ENCODE measurements at places on chromosomes 11 and 22.

- DNase-seq, result peak; percentile 22
Measured at GRCh38 chr11:61555051-61555969, 25.6 kb downstream of the SYT7 start.

- DNase-seq, result peak; percentile 85
Measured at GRCh38 chr11:65416341-65416824, 6.2 kb upstream of the NEAT1 start.

GRCh38 chr22:46089426-46090035, 60.8 kb upstream of the PPARA start:
- DNase-seq, result peak; percentile 17

DNA sequence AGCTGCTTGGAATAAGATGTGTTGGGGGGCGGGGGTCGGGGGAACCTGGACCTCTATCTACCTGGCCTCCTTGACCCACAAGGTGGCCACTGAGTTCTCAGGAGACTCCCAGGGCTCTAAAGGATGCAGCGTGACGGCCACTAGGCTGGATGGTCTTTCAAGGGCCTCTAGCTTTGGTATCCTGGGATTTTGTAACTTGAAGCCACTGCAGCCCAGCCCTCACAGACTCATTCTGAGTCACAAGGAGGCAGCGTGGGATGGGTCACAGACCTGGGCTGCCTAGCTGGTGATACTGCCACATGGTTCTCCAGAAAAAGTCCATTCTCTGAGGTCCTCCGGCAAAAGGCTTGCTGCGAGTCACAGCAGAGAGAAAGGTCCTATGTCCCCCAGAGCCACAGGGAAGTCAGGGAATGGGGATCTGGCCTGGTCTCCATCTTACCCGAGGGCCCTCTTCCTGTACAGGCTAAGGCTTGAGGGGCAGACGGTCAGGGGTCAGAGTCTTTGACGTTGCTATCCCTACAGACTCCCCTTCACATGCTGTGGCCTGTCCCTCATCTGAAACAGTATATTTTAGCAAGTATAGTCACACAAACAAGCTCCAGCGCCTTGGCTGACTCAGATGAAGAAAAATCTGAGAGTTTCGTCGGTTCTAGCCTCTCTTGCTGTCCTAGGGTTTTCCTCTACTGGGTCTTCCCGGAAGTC, 52.4 kb downstream of the KCNC1 start:
- peak; percentile 62 for DNase-seq

- peak; percentile 58 for DNase-seq
Measured at GRCh38 chr11:7004482-7004881, 15.7 kb downstream of the ZNF214 start.

DNA sequence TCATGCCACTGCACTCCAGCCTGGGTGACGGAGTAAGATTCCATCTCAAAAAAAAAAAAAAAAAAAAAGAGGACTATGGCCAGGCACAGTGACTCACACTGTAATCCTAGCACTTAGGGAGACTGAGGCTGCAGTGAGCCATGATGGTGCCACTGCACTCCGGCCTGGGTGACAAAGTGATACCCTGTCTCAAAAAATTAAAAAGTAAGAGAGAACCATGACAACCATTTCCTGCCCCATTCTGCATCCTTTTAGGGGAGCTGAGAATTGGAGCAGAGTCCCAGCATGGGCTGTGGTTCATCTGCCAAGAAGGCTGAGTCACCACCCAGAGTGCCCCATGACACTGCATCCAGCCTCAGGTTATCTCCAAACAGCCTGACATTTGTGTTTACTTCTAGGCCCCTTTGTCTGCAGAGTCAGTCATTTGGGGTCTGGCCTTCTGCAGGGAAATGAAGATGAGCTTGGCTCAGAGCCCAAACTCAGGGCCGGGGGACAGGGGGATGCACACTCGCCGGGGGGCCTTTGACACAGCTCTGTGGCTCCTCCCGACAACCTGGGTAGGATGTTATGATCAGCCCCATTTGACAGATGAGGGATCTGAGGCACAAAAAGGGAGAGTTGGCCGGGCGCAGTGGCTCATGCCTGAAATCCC, 4.7 kb downstream of the CSDC2 start:
- DNase-seq, result peak; percentile 79

DNA sequence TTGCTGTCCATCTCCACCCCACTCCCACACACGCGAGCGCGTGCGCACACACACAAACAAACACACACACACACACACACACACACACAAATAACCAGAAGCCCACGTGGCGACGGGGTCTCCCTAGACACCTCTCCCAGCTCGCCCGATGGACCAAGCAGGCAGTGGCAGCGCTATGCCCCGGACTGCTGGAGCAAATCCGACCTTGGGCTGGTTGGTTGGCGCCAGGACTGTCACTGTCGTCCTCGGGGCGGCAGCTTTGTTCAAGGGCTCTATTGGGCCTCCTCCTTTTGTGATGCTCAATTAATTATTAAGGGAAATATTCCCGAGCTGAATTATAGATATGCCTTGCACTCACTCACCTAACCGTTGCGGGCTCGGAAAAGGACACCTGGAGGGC, 1.7 kb upstream of the KCNA4 start:
- no peak for DNase-seq

- DNase-seq, result no peak
Measured at GRCh38 chr11:109735128-109735527, 313.1 kb downstream of the C11orf87 start.

DNA sequence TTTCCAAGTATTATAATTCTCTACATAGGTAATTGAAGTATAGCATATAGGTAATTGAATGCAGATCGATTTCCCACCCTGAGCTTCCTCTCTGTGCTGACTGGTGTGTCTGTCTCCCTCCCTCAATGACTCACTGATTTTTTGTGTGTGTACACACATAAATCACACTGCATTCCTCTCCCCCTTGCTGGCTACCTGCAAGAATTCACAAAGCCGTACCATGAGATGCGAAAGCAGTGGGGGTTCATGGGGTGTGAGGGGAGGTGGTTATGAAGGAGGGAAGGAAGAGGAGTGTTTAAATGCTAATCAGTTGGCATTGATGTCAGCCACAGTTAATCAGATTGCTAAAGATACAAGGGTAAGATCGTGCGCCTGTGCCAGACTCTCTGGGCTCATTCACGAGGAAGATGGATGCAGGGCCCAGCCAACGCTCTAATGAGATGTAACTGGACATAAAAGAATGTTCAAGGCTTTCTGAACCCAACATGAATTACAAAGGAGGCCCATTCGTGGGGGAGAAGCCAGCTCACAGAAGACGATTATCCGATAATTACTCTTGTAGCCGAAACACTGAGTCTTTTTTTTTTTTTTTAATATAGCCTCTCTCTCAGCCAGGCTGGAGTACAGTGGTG, 107.4 kb downstream of the SEZ6L start:
- peak; percentile 1 for DNase-seq

- DNase-seq, result peak; percentile 70
Measured at GRCh38 chr11:87290304-87290922, 252.7 kb downstream of the TMEM135 start.

DNA sequence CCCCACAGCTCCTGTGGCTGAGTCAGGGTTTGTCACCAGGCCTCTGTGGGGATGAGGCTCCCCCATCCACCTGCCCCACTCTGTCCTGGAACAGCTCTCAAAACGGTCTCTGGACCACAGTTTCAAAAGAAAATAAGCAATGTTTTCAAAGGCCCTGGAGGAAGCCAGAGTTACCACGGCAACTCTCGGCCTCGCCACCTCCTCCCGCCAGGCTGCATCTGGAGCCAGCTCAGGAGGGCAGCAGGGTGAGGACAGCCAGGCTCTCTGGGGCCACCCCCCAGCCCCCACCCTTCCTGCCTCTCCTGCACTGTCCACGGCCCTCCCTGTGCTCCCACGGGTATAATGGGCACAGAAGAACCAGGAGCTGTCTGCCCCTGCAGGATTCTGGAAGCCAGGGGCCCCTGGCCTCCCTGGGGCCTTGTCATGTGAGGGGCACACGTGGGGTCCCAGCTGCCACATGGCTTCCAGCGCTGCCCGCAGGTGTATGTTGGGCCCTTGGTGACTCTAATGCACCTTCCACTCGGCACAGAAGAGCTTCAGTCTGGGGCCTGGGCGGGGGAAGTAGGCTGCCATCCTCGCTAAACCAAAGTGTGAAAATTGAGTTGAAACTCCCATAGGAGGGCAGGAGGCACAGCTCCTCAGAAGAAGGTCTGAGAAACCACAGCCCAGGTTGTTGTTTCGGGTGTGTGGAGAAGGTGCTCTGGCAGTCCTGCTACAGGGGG, 10.3 kb downstream of the CD81 start:
- no peak for DNase-seq

- no peak for DNase-seq
Measured at GRCh38 chr22:19349778-19350475, 58.4 kb upstream of the CLTCL1 start.

DNA sequence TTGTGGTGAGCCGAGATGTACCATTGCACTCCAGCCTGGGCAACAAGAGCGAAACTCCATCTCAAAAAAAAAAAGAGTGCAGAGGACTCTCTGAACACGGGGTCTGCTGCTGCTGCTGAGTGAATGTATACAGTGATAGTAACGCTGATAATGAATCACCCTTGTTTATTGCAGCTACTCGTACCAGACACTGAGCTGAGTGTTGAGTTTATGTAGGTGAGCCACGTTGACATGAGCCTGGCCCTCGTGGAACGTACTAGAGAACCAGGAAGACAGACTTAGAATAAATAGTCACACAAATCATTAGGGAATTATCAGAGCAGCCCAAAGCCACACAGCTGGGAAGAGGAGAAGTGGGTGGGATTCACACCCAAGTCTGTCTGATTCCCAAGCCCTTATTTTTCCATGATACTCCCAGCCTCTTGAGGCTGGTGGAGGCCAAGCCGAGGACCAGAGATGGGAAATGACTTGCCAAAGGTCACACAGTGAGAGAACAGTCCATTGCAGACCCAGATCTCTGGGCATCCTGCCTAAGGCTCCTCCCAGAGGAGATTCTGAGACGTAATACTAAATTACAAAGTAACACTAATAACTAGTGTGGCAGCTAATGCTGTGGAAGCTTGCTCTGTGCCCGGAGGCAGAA, 34.8 kb downstream of the MB start:
- no peak for DNase-seq

DNA sequence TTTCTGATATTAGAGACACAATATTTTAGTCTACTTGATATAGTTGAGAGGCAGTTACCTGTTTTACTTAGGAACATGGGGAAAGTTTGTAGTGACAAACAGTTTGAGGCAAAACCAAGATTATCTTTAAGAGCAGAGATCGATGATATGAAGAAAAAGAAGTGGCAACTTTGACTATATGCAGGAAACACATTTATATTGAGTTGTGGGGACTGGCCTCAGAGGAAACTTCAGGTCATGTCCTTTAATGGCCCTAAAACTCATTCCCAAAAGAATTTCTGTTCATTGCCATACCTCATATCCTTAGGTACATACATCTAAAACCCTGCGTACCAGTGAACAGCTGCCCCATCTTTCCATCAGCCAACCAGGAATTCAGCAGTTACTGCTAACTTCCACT, 4.5 kb downstream of the HBG1 start:
- DNase-seq, result no peak

DNA sequence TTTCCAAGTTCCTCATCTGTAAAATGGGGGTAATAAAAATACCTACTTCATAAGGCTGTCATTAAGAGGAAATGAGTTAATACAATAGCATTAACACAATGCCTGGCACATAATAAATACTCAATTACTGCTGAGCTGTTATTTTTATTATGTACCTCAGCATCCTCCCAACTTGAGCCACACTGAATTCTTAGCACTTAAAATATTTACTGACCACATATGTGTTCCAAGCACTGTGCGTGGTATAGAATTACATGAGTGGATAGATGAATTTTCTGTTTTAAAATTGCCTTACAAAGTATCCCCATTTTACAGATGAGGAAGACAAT, 139.0 kb upstream of the TIMP3 start:
- no peak for DNase-seq

- no peak for DNase-seq
Measured at GRCh38 chr22:37054056-37054395, 2.5 kb downstream of the KCTD17 start.

DNA sequence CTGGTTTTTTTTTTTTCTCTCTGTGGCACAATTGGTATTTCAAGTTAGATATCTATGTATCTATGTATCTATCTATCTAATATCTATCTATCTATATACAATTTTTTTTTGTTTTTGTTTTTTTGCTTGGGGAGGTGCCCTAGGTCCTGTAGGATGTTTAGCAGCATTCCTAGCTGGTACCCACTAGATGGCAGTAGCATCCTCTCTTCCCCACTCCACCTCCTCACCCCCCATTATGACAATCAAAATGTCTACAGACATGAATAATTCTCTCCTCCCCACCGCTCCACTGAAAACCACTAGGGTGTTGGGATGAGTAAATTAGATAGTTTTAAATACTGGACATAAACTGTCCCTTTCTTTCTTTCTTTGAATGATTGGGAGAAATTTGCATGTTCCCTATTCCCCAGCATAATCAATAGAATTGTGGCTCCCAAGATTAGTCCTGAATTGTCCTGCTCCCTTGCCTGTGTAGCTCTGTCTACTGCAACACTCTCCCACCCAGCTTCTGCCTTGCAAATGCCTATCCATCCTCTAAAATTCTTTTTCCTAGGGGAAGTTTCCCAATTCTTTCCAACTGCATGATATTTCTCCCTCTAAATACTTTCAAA, 1152.4 kb downstream of the LRRC4C start:
- DNase-seq, result peak; percentile 82

- DNase-seq, result no peak
Measured at GRCh38 chr11:112627588-112628045, 333.6 kb upstream of the NCAM1 start.

- no peak for DNase-seq
Measured at GRCh38 chr22:42217752-42218280, 52.6 kb downstream of the TCF20 start.

- peak; percentile 90 for DNase-seq
Measured at GRCh38 chr22:36332623-36333332, 55.0 kb downstream of the MYH9 start.

DNA sequence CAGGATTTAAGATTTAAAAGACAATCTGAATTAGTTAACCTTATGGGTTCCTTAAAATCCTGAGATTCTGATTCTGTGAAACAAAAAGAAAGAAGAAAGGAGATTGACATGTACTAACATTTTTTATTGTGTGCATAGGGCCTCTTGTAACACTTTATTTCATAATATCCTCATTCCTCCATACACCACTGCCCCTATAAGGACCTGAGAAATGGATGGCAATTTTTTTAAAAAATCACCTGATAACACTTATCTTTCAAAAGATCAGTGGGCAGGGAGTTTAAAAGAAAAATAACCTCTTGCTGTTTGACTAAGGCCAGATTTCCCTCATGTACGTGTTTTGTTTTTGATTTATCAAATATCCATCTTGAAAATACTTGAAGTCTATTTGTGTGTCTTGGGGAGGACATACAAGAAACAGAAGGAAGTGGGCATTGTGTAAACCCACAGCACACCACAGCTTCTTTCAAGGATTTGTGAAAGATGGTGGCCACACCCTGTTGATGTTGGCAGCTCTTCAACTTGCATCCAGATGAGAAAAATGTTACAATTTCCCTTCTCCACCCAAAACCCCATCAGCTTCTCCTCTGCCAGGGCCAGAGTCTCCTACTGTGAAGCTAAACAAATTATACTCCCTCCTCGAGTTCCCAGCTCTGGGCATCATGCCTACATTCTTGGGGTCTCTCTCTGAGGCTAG, 35.0 kb upstream of the MPEG1 start:
- no peak for DNase-seq

- DNase-seq, result no peak
Measured at GRCh38 chr11:119202554-119202953, 3.6 kb upstream of the CBL start.

GRCh38 chr22:19105456-19105855, 16.8 kb downstream of the DGCR2 start:
- no peak for DNase-seq

Measured in kidney tubule cell (primary cell).